Fibroblast of the conjunctiva (primary cell): ENCODE measurements at places on chromosomes 12 and 14.

DNA sequence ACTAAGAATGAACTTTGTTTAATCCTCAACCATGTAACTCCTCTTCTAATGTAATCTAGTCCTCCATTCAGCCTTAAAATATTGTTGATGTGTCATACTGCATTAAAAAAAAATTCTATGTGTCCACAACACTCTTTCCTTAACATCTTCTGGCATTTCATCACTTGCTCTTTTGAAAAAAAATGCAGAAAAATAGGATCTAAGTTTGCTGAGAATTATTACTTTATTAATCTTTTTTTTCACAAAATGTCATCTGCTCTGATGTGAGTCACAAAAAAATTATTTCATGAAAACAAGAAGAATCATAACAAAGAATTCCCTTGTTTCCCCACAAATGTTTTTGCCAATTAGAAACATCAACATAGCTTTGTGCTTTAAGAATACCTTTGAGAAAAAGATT lies 410.1 kb upstream of the MGAT4C start:
- DNase-seq, result no peak

- DNase-seq, result no peak
These were observed 122.8 kb upstream of the RTL1 start for GRCh38 chr14:101026341-101026740.

DNA sequence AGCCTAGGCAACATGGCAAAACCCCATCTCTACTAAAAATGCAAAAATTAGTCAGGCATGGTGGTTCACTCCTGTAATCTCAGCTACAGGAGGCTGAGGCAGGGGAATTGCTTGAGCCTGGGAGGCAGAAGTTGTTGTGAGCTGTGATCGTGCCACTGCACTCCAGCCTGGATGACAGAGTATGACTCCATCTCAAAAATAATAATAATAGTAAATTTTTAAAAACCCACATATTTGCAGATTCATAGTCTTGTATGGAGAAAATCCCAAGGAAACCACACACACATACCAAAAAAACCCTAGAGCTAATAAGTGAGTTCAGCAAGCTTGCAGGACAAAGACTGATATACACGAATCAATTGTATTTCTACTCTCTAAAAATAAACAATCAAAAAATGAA lies 19.0 kb upstream of the MTHFD1 start:
- DNase-seq, result no peak

DNA sequence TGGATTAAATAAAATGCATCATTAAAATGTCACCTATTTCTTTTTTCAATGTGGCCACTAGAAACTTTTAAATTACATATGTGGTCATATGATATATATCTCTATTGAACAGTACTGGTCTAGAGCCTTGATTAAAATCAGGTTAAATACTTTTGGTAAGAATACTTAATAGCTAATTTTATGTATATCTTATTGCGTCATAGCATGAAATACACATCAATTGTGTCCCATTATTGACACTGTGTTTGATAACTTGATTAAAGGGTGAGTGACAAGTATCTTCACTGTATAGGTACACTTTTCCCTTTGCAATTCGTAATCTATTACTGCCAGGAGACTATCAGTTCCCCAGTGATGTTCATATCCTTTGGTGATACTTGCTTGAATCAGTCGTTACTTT lies 4.4 kb upstream of the HELB start:
- no peak for DNase-seq

GRCh38 chr12:112595410-112595809 lies 176.7 kb downstream of the PTPN11 start:
- DNase-seq, result no peak

- no peak for DNase-seq
These were observed 11.6 kb upstream of the KRT82 start for GRCh38 chr12:52417740-52418139.

DNA sequence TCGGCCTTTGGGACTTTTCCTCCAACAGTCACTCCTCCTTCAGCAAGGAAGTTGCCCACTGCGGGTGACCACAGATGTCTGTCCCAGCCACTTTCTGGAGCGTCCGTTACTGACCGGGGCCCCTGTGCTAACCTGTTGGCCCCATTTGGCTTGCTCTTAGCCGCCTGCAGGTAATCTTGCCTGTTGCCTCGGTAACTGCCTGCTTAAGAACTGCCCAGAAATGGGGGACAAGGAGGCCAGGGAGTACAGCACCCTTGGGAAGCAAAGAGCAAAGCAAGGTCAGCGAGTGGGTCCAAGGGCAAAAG lies 338.8 kb upstream of the SFSWAP start:
- DNase-seq, result no peak

DNA sequence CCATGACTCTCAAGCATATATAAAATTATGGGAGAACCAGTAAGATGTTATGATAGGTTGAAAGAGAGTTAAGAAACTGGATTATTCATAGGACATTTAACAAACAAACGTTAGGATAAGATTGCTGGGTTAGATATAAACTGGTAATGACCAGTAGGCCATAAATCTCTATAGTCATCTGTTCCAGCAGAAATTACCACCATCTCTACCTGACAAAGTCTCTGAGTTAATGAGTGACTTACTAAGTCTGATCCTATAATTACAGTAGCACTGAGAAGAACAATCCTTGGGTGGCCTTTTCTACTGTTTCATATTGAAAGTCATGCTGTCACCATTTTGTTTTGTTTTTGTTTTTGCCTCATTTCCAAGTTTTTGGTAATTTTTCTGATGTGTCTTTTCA lies 136.9 kb upstream of the CNOT2 start:
- no peak for DNase-seq

DNA sequence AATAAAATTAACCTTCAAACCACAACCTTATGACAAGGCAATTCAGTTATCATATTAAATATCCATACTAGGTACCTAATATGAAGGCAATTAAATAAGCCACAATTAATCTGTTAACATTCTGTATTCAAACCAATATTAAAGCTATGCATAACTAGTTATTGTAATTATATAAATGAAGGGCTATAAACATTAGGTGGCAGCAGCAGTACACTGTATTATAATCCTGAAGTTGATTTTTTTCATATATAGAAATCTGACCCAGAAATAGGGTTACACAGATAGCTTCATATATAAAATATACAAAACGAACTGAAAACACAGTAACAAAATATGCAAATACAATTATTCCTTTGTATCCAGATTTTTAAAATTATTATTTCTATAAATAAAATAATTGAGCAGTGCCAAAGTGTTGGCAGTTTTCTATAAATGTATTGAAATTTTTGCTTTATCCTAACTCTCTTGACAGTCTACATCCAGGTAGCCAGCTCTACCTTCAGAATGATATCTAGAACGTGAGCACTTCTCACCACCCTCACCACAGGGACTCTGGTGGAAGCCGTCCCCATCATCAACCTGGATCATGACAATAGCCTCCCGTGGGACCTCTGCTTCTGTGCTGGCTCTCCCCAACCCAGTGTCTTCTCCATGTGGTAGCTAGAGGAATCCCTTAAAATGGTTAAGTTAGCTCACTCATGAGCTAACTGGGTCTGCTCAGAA lies 136.2 kb downstream of the MED13L start:
- DNase-seq, result no peak

DNA sequence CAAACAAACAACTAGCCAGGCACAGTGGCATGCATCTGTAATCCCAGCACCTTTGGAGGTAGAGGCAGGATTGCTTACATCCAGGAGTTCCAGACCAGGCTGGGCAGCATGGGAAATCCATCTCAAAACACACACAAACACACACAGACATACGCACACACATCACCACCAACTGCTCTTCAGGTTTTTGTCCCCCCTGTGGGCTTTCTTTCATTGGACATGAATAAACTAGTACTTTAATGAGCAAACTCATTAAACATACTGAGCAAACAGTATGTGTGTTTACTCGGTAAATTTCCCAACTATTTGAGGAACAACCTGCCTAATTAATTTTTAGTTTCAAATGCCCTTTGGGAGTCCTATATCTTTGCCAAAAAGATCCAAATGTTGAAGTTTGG lies 10.1 kb upstream of the RASSF3 start:
- no peak for DNase-seq

DNA sequence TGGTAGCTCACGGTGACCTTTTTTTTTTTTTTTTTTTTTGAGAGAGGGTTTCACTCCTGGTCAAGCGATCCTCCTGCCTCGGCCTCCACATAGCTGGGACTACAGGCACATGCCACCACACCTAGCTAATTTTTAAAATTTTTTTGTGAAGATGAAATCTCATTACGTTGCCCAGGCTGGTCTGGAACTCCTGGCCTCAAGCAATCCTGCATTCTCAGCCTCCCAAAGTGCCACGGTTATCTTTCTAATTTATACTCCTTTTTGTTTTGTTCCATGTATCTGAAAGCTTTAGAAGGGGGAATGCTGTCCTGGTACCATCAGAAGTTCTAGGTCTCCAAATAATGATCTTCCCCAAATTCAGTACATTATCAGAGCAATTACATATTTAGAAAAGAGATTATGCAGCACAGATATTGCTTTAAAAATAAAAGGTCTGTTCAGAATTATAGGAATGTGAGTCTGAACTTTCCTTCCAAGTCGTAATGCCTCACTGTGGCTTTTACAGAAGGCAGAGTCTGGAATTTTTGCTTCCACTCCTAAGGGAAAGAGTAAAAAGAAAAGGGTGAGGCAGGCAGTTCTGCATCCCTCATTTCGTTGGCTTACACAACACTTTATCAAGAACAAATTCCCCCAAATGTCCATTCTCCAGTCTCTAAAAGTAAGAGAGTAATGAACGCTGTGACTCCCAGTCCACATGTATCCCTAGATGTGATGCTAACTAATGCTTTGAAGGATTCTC lies 73.0 kb downstream of the GCH1 start:
- DNase-seq, result no peak

DNA sequence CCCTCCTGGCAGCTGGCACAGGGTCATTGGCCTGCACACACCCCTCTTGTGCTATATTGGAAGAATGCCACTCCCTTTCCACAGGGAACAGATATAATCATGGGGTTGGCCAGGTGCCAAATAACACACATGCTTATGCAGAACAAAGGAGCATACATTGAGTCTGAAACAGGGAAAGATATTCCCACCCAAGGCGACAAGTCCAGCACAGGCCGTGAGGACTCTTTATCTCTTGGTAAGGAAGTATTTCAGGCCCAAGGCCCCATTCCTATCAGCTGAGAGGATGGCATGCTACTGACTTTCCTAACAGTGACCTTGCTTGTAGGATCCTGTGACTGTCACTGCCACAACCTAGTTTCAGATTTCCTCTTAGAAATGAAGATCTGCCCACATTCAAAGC lies 59.0 kb upstream of the STXBP6 start:
- no peak for DNase-seq

DNA sequence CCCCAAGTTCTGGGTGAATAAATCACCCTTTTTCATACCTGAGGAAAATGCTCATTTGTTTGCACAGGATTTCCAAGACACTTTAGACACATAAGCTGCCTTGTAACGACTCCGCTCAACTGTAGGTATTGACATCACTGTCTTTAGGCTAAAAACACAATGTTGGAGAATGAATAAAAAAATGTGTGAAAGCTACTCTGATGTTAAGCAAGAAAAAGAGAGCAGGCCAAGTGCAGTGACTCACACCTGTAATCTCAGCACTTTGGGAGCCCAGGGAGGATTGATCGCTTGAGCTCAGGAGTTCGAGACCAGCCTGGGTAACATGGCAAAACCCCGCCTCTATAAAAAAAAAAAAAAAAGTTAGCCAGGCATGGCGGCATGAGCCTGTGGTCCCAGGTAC lies 11.1 kb upstream of the CIPC start:
- DNase-seq, result no peak

DNA sequence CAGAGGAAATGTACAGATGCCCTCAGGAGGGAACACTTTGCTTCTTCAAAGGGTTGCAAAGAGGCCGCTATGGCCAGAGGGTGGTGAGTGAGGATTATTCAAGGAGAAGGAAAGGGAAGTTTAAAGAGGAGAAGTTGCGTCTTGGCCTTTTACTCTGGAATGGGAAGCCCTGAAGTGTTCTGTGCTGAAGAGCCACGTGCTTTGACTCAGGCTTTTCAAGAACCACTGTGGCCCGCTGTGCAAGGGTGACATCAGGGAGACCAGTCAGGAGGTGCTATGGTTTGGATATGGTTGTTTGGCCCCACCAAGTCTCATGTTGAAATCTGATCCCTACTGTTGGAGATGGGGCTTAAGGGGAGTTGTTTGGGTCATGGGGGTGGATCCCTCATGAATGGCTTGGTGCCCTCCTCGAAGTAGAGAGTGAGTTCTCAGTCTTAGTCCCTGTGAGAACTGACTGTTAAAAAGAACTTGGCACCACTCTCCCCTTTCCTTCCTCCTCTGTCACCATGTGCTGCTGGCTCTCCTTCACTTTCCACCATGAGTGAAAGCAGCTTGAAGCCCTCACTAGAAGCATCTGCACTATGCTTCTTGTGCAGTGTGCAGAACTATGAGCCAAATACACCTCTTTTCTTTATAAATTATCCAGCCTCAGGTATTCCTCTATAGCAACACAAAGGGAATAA lies 66.1 kb upstream of the DUSP6 start:
- no peak for DNase-seq

- DNase-seq, result no peak
These were observed 4.7 kb downstream of the ADCK1 start for GRCh38 chr14:77804592-77804991.

DNA sequence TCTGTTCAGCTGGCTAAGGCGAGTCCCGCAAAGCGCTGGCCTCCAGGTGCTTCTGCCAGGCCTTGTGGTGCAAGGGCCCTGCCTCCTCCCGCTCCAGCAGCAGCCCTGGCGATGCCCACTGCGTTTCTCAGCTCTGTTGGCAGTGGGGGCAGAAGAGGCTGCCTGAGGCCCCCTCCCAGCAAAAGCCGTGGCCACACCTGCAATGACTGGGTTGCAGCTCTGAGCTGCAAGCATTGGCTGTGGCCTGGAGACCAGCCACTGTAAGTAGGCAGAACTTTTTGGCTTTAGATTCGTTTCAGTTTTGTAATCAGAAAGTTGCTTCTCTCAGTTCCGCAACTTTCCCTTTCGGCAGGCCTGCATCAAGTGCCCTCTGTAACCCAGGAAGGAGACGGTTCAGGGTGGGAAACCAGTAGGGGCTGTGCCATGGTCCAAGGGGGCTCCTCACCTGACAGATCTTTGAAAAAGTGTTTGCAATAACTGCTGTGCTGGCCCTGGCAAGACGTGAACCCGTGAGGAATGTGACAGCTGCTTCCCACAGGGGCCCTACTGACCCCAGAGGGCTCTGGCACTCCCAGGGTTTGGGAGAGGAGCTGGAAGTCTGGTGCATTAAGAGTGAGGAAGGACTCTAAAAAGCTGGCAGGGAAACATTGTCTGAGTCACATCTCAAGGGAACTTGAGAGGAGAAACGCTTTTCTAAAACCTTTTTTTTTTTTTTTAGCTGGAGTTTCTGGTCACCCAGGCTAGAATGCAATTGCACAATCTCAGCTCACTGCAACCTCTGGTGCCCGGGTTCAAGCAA lies 54.5 kb upstream of the MAX start:
- peak; percentile 84 for DNase-seq
